AG04450 (cell line): ENCODE measurements at places on chromosomes 7 and 10. TPM values are rescaled to one million over a fixed set of nuclear protein-coding genes. Genes with fewer than 3 reads are reported as not detected.

DNA sequence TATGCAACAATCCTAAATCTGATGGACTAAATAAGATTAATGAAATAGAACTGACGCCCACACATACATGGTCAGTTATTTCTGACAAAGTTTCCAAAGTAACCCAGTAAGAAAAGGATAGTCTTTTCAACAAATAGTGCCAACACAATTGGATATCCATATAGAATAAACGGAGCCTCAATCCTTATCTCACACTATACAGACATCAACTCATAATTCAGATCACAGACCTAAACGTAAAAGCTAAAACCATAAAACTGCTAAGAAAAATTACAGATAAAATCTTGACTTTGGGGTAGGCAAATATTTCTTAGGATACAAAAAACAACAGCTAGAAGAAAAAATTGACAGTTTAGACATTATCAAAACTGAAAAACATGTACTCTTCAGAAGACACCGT, 8.5 kb downstream of the CACUL1 start:
- no peak for DNase-seq

DNA sequence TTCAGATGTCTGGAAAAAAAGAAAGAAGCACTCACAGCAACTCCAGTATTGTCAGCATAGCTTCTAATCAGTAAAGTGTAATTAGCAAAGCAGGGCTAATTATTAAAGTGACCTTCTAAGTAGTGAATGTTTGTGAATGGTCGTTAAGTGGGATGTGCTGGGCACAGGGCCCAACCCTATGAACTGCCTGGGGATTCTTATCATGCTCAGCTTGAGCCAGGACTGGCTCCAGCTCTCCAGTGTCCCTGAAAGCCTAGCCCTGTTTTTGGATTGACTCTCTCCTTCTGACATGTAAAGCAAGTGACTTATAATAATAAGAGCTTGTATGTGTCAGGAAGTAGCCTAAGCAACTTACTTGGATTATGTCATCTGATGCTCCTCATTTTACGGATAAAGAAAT, 9.5 kb upstream of the TBX20 start:
- DNase-seq = no peak

The PLA2G12B gene
- not detected in 2 replicates for polyA plus RNA-seq

DNA sequence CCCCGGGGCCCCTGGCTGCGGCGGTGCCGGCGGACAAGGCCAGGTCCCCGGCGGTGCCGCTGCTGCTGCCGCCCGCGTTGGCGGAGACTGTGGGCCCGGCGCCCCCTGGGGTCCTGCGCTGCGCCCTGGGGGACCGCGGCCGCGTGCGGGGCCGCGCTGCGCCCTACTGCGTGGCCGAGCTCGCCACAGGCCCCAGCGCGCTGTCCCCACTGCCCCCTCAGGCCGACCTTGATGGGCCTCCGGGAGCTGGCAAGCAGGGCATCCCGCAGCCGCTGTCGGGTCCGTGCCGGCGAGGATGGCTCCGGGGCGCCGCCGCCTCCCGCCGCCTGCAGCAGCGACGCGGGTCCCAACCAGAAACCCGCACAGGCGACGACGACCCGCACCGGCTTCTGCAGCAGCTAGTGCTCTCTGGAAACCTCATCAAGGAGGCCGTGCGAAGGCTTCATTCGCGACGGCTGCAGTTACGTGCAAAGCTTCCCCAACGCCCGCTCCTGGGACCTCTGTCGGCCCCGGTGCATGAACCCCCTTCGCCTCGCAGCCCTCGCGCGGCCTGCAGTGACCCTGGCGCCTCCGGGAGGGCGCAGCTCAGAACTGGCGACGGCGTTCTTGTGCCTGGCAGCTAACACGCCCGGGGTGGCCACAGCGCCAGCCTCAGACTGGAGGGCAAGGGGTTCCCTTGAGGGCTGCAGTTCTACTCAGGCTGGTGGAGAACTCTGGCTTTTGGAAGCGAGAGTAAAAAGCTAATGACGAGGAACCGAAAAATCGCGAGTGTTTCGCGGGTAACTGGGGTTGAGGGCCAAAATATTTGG, 804 bp downstream of the FRAT1 start:
- DNase-seq = no peak

- DNase-seq = no peak
Measured at GRCh38 chr10:3896161-3896560, 111.2 kb upstream of the KLF6 start.
